H4 (cell line): ENCODE measurements at places on chromosomes 3 and 15.

- DNase-seq, result no peak
Measured at GRCh38 chr15:74616996-74617395, 1.4 kb downstream of the CLK3 start.

- no peak for DNase-seq
Measured at GRCh38 chr3:195441476-195441991, 1.3 kb downstream of the ACAP2 start.

DNA sequence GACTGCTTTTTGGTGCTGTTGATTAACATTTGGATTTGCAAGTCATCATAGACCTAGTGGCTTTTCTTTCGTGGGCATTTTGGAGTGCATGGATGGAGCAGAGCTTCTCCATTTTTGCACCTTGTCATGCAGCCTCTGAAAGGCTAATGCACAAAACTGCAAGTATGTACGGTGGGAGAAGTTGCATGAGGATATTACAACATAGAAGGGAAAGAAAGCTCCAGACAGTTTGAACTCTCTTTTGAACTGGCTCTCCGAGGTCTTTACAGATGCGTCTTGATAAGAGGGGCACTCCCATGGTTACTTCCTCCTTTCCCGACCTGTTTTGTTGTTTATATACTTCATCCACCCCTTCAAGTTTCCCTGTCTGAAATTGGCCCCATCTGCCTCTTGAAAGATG is 147.1 kb upstream of the GBE1 start:
- DNase-seq, result no peak

GRCh38 chr15:90388462-90389380 is 679 bp downstream of the IQGAP1 start:
- DNase-seq, result peak; percentile 28

DNA sequence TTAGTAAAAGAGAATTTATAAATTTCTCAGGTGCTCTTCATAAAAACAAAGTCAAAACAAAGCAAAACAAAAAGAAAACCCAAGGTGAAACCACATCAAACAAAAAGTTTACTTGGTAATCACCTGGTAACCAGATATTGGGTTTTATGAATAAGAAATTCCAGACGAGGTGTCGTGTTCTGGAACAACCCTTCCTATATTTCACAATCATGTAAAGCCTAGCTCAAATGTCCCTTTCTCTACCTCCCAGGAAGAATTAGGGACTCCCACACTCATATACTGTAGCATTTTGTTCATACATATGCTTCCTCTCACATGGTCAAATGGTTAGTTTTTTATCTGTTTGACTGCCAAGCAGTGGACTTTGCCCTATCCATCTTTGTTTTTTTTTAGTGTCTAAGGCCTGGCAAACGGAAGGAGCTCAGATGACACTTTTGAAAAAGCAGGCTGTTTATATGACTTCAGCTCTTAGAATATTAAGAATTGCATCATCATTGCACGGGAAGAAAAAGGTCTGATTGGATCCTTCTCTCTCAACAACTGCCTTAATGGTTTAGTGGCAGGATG is 326.7 kb upstream of the TBL1XR1 start:
- DNase-seq, result peak; percentile 90

DNA sequence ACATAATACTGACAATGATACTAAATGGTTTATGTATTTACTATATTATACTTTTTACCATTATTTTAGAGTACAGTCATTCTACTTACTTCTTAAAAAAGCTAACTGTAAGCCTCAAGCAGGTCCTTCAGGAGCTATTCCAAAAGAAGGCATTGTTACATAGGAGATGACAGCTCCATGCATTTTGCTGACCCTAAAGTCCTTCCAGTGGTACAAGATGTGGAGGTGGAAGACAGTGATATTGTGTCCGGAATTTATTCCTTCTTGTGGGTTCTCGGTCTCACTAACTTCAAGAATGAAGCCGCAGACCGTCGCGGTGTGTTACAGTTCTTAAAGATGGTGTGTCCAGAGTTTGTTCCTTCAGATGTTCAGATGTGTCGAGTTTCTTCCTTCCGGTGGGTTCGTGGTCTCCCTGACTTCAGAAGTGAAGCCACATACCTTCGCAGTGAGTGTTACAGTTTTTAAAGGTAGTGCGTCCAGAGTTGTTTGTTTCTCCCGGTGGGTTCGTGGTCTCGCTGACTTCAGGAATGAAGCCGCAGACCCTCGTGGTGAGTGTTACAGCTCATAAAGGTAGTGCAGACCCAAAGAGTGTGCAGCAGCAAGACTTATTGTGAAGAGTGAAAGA is 20.9 kb downstream of the AVEN start:
- DNase-seq, result no peak

GRCh38 chr3:131004603-131005002 is 22.0 kb downstream of the ASTE1 start:
- no peak for DNase-seq
